Activated CD4-positive, CD25-positive, alpha-beta regulatory T cell (primary cell): ENCODE measurements at places on chromosomes 2 and 18.

GRCh38 chr2:74712223-74713053 lies 58.4 kb downstream of the SEMA4F start:
- no peak for DNase-seq

DNA sequence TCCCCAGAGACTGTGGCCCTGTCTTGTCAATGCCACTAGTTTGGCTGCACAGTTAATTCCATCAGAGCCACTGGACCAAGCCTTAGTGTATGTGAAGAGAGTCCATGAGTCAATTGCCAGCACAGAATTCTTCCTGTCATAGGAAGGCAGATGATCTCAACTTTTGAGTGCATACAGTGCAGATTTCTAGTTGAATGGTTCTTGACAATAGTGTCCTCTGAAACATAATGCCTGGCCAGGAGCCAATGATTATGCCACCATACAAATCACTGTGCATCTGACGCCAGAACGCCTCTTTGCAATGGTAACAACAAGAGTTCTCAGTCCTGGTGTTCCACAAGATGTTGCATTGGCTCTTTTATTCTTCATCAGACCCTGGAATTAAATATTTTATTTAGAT lies 7.1 kb downstream of the NEUROD1 start:
- DNase-seq, result no peak

- no peak for DNase-seq
These were observed 58.3 kb upstream of the NCOA1 start for GRCh38 chr2:24432735-24433134.

- no peak for DNase-seq
These were observed 73.6 kb downstream of the COPS8 start for GRCh38 chr2:237159006-237159911.

DNA sequence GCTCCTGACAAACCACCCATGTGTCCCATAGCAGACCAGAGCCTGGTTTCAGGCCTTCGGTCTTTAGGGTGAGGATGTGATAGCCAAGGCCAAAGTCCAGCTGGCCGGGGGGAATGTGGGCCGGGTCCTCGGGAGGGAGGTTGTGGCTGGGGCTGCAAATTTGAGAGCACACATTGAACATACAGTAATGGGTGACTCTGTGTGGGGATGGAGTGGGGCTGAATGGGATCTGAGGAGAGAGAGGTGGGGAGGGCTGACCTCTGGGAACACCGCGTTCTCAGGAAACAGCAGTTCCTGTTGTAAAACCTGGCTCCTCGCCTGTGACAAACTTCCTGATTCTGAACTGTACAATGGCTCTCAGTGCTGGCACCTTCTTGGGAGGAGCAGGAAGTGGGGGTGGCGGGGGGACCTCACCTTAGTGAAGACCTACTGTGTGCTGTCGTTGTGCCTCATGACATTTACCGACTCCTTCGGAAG lies 48.8 kb downstream of the MCFD2 start:
- DNase-seq, result no peak
